AG09319 (cell line): ENCODE measurements at places on chromosomes 12 and 14.

DNA sequence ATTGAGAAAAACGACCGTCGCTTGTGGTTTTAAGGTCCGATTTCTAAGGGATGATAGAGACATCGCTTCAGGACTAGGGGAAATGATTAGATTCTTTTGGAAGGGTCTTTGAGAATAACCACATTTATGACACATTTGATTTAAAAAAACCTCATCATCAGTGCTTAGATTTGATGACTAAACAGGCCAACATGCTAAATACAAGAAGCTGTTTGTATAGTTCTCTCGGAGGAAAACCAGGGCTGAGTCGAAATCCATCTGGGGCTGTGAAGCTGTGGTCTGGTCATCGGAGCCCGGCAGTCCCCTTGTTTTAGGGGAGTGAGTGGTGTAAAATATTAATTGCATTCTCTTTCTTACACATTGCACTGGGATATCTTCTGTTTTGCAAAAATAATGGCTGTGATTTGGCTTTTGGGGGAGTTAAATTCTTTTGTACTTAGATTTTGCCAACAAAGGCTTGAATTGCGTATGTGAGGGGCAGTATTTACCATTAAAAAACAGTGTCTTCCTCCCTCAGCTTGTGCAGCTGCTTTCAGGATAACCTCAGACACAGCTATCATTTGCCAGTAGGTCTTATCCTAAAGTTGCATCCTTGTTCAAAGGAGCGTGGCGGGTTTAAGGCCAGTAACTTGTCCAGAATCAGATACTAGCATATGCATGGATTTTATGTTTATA, 550 bp downstream of the GNG2 start:
- no peak for DNase-seq

GRCh38 chr14:89351221-89351515, 65.9 kb downstream of the FOXN3 start:
- no peak for DNase-seq

DNA sequence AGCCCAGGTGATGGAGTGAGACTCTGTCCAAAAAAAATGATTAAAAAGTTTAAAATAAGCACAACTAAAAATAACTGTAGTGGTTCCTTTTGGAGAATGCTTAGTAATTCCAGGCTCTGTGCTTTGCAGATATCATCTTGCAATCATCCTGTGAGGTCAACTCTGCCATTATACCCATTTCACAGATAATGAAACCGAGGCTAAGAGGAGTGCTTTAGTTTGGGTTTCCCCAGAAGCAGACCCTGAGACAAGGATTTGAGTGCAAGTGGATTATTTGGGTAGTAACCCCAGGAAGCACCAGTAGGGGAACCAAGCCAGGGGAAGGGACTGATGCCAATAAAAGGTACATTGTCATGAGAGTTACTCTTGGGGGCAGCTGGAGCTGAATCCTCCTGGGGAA, 44.7 kb downstream of the RIN3 start:
- no peak for DNase-seq

- DNase-seq, result no peak
These were observed 92.1 kb downstream of the ETV6 start for GRCh38 chr12:11741434-11742092.

DNA sequence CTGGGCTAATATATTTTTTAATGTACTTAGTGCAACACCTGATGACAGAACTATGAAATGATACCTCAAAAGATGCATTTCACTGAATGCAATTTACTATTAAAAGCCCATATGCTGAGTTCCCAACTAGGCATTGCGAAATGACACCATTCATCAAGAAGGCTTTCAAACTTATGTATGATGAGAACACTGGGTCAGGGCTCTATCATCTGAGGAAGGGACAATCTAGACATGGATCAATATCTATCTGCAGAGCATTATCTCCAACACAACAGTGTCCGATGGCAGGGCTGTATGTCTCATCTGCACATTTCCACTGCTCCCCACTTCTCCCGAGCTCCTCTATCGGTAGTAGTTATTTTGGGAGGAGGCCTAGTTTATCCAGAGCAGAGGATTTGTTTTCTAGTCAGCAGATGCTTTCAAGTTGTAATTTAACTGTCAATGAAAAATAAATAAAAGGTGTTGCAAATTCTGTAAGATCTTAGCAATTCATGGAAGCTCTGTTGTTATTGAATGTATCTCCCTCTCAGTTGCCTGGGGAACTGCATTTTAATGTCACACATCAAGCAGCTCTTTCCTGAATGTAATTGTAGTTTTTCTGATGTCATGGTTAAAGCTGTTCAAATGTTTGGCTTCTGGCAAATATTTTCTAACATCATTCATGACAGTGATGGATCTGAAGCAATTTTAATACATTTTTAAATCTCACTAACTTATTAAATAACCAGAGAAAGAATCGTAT, 7.4 kb upstream of the GCH1 start:
- DNase-seq, result no peak

DNA sequence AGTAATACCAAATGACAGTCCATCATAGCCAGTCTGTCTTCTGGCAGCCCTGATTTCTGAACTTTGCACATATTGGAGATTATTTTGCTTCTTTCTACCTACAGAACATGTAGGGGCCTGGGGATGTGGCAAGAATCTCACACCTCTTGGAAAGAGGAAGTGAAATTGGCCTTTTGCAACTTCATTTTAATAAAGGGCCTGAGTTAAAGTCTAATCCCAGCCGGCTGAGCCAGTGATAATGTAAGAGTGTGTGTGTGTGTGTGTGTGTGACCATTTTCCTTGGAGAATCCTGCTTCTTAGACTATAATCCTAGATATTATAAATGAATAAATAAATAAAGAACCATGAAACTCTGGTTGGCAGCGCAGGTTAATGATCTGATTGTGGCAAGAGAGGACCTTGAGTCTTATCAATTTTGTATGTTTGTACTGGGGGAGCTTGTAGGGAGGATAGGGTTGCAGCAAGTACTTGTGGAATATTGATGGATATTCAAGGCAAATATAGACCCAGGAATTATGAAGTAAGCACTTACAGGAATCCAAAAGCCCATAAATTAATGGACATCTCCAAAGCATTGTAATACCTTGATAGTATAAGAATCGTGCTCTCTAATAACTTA, 233.2 kb upstream of the AMIGO2 start:
- no peak for DNase-seq

DNA sequence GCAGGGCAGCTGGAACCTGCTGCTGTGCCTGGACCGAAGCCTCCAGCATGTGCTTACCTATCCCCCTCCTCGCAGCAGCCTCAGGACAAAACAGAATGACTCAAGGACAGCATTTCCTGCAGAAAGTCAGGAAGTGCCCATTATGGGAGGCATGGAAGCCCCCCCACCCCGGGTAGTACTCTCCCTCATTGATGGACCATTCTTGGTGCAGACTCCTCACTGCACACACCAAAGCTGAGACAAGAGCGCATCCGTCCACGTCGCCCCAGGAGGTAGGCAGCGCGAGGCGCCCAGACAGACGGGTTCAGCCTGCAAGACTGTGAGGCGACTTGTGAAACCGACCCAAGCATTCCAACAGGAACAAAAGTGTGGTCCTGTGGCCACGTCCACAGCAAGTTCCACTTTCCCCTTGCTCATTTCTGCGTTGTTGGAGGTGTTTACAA, 243.9 kb upstream of the ATXN7L3B start:
- no peak for DNase-seq

- no peak for DNase-seq
These were observed 506 bp downstream of the TMEM132D start for GRCh38 chr12:129903092-129903945.

DNA sequence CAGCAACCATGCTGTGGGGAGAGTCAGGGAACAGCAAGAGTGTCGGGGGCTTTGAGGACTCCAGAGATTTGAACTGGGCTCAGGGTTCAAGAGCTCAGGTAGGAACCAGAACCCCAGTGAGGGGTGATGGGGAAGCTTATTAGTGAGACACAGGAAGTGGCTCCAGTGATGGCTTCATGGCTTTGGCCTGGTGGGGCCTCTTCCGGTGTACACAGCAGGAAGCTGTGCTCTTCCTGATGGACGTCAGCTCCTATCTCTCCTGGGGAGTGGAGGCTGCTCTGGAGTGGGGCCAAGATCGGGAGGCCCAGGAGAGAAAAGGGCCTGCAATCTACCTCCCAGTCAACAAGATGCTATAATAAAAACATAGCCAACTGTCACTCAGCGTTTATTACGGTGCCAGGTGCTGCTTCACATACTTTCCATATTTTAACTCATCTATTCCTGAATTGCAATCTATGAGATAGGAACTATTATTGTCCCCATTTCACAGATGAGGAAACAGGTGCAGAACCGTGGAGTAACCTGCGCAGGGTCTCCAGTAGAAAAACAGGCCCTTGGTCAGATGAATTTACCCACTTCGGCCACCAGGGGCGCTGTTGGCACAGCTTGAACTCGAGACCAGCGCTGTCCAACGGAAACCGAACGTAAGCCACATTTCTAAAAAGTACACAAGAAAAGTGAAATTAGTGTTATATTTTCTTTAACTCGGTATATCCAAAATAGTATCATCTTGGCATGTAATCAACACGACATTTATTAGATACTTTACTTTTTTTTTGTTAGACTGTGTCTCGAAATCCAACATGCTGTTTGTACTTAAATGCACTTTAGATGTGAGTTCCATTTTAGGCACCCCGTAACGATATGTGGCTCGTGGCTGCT, 63.6 kb upstream of the DLK1 start:
- no peak for DNase-seq

GRCh38 chr14:33833706-33834465, 117.0 kb downstream of the EGLN3 start:
- DNase-seq, result no peak

DNA sequence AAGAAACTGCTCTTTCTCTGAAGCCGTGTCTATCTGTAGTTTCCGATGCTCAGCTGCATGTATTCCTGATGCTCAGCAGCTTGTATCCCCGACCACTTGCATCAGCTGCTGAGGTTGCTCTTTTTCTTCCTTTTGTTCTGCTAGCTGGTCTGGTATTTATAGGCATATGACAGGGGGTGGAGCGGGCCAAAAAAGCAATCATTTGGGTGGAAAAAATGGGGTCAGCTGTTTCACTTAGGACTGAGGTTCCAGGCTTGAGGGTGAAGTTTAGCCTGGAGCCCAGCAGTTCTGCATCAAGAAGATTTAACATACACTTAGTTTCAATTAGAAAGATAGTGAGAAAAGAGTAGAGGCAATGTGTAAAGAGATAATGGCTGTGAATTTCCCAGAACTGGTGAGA, 23.6 kb upstream of the AMN1 start:
- DNase-seq, result no peak

GRCh38 chr14:65231286-65231980, 129.1 kb upstream of the MAX start:
- DNase-seq, result no peak

- DNase-seq, result no peak
These were observed 941 bp downstream of the ZDHHC17 start for GRCh38 chr12:76764856-76765255.

GRCh38 chr14:67883717-67884116, 64.1 kb downstream of the RAD51B start:
- DNase-seq, result no peak

DNA sequence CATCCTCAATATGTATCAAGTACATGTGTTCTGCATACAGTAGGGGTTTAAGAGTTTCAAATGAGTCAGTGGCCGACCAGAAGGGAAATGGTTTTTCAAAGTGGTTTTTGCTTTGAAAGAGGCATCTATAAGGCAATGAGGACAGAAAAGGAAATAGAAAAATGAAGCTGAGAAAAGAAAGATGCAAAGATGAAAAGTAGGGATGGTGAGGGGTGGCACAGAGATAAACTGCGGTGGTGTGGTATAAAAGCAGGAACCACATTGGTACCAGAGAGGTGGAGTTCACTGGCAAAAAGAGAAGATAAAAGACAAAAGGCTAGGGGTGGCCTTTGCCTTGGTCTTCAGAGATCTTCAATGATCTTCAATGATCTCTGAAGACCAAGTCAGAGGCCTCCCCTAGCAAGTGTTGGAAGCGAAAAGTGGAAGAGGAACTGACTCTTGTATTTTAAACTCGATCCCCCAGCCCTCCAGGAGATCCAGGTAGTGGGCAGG, 144.0 kb upstream of the KRR1 start:
- no peak for DNase-seq

GRCh38 chr14:50452979-50453705, 56.5 kb upstream of the CDKL1 start:
- peak; percentile 43 for DNase-seq

DNA sequence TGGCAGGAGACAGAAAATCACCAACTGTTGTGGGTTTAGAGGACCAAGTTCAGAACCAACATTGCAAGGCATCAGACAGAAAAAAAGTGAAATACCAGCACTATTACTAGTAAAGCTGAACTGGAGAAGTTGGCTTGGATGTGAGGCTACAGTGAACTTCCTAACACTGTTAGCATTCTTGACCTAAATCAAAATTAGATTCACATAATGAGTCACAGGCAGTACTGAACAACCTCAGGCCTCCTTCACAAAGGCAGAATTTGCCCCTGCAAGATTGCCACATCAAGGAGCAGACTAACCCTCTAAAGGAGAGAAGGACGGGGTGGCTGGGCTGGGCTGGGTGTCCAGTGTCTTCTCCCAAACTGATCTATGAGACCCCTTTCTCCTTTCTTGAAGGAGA, 539.7 kb downstream of the SNAPC1 start:
- no peak for DNase-seq

DNA sequence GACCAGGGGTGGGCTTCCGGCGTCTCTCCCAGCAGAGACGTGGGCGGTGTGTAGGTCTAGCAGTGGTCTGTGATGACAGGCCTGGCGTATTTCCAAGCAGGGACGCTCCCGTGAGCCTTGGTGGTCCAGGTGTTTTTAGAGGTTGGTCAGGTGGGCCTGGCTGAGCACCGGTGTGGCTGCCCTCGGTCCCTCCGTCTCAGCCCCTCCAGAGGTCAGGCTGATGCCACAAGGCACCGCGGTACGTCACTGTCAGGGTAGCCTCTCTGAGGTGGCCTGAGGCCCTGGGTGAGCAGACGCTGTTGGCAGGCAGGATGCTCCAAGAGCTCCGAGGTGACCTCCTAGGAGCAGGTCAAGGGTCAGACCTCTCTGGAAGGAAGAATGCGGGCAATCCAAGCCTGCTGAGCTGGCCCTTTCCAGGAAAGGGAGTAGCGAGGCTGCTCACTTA, 13.6 kb downstream of the MTA1 start:
- DNase-seq, result no peak
